Cardiac fibroblast (primary cell): ENCODE measurements at places on chromosomes 4 and X.

- no peak for DNase-seq
Observed at GRCh38 chr4:139746431-139747171, 81.0 kb downstream of the MGST2 start.

DNA sequence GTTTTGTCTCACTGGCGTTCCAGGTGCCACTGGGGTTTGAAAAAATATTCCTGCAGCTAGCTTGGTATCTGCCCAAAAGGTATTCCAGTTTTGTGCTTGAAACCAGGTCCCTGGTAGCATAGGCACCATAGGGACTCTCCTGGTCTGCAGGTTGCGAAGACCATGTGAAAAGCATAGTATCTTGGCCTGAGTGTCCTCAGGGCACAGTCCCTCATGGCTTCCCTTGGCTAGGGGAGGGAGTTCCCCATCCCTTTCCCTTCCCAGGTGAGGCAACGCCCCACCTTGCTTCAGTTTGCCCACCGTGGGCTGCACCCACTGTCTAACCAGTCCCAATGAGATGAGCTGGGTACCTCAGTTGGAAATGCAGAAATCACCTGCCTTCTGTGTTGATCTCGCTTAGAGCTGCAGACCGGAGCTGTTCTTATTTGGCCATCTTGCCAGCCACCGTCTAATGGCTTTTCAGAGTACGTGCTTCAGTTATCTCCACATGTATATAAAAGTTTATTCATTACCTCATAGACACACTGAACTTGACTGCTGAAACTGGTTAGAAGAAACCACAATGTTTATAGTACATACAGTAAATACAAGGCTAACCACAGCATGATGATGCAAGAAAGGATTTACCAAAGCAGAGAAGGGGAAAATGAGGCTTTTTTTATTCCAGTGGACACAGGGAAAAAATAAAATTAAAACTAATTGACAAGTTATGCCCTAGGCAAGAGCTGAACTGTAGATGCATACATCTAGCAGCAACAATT lies 10.6 kb downstream of the PBDC1 start:
- peak; percentile 65 for DNase-seq

DNA sequence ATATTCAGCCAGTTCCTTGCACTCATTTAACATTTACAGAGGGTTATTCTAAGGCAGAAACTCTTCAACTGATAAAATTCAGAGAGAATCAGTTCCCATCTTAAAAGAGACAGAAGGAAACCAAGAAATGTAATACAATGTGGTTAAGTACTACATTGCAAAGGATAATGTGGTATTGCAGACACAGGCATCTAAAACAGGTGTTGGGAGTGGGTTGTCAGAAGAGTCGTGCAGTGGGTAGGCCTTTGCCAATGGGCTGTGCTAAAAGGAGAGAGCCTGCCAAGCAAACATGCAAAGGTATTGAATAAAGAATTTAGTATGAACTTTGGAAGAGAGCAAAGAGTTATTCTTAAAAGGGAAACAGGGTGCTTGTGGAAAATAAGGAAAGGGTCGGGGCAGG lies 1044.4 kb upstream of the DIAPH2 start:
- DNase-seq: no peak

GRCh38 chr4:88730811-88731210 lies 33.2 kb upstream of the NAP1L5 start:
- no peak for DNase-seq

- peak; percentile 40 for DNase-seq
Observed at GRCh38 chr4:25862411-25863346, at the start of gene SEL1L3. Gene SEL1L3 (minus strand): TSS chr4:25862988. CDS start chr4:25862836, 152 bp downstream.

- no peak for DNase-seq
Observed at GRCh38 chr4:168677063-168677462, 180.2 kb downstream of the PALLD start.

DNA sequence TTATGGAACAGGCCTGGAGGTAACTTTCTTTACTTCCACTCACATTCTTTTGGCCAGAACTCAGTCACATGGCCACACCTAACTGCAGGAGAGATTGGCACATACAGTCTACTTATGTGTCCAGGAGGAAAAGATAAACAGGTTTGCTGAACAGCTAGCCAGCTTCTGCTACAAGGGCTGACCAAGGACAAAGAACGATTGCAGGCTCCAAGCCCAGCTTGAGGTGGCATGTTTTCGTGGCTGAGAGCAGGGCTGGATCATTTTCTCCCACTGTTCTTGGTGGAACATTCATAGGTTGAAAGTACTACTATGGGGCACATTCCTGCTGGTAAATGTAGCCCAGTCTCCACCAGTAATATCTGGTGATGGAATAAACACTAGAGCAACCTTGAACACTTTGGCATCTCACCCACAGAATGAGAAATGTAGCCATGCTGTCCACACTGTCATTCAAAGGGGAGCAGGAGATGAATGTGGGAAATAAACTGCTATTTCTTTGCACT lies 28.2 kb downstream of the NHS start:
- DNase-seq: no peak

- no peak for DNase-seq
Observed at GRCh38 chr4:159352609-159353008, 249.7 kb downstream of the RAPGEF2 start.

DNA sequence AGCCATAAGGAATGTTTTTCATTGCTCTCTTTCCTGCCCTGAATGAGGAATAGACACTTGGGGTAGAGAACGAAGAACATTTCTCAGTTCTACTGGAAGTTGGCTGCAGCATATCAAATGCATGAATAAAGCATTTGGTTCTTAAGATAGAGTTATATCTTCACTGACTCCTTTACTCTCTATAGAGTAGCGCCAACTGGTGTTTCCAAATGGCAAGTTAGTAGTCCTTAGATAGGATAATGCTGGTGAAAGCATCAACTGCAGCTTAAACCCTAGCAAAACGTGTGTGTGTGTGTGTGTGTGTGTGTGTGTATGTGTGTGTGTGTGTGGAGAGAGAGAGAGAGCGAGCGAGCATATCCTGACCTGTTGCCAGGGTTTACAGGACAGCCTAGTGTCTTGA lies 62.2 kb upstream of the FRMPD4 start:
- peak; percentile 60 for DNase-seq

DNA sequence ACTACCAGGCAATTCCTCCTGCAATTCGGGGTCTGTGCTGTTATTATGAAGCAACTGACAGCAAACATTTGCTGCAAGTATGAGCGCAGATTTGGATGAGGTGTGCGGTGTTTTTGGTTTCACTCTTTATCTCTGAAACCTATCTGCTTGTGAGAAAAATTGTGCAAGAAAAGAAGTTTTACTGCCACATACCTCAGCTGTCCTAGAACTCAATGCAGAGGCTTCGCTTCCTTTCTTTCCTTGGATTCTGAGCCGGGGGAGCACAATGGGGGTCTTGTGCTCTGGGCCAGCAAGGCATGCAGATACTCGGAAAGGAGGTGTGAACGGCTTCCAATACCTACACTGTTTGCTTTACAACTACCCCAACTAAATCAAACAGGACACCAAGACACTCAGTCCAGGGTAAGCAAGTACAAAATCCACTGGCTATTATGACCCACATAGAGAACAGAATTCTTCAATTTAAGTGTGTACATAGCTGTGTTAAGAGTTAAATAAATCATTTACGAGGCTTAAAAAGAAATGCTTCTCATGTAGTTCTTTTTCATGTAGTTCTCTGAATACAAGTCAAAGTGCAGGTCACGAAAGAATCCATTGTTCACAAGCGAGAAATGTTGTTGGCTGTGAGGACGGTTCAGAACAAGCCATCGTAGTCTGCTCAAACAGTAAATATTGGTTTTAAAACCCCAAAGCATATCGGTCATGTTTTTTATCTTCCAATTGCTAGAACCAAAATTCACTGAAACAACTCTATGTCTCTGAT lies 1.1 kb downstream of the SORBS2 start:
- no peak for DNase-seq

GRCh38 chr4:40939856-40940255 lies 190.1 kb downstream of the NSUN7 start:
- peak; percentile 26 for DNase-seq

DNA sequence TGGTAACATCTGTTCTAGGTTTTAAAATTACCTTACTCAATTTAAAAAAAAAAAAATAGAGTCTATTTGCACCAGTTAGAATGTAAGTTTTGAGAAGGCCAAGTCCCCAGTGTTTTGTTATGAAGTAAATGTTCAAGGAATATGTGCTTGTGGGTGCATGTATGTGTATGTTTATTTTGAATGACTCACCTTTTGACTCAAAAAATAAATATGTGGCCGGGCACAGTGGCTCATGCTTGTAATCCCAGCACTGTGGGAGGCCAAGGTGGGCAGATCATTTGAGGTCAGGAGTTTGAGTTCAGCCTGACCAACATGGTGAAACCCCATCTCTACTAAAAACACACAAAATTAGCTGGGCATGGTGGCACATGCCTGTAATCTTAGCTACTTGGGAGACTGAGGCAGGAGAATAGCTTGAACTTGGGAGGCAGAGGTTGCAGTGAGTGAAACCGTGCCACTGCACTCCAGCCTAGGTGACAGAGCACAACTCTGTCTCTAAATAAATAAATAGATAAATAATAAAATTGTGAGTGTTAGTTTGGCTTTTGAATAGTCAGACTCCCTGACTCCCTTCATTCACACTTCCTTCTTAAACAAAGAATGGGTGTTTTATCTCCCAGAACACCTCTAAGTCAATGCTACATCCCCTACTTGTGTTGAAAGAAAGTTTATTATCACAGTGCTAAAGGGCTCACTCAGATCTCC lies 511.3 kb upstream of the PCDH7 start:
- DNase-seq: peak; percentile 40

- DNase-seq: peak; percentile 38
Observed at GRCh38 chr4:108512615-108513505, 107.5 kb upstream of the RPL34 start.

DNA sequence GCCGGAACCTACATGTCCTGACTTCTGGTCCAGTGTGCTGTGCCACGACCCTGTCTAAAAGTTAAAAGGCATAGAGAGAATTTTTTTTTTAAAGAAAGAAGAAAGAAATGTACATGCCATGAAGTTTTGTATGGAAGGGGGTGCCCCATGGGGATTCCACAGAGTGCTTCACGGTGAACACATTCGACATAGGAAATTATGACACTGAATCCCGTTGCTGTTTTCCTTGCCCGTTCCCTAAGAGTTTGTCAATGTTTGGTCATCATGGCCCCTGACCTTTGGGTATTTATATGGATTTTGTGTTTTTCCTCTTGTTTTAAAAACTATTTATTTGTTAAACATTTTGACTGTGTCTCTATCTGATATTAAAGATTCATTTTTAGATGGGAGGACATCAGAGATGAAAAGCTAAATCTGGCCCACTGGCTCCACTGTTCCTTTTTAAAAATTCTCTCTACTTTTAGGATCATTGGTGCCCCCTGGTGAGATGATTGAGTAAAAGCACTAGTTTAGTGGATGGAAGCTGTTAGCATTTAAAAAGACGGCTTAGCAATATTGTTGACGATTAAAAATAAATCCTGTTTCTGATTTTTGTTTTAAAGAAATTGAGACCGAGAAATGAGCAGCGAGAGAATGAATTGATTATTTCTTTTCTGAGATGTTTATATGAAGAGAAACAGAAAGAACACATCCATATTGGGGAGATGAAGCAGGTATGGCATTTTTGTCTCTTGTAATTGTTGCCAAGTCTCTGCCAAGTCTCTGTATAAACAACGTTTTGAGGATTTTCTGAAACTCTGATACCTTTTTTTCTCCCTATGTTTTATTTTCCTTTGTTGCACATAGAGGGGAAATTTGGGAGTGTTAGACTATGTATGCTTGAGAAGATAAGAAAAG lies 75.0 kb downstream of the PTTG2 start:
- peak; percentile 79 for DNase-seq

- DNase-seq: no peak
Observed at GRCh38 chr4:22091906-22092305, 143.3 kb upstream of the KCNIP4 start.

DNA sequence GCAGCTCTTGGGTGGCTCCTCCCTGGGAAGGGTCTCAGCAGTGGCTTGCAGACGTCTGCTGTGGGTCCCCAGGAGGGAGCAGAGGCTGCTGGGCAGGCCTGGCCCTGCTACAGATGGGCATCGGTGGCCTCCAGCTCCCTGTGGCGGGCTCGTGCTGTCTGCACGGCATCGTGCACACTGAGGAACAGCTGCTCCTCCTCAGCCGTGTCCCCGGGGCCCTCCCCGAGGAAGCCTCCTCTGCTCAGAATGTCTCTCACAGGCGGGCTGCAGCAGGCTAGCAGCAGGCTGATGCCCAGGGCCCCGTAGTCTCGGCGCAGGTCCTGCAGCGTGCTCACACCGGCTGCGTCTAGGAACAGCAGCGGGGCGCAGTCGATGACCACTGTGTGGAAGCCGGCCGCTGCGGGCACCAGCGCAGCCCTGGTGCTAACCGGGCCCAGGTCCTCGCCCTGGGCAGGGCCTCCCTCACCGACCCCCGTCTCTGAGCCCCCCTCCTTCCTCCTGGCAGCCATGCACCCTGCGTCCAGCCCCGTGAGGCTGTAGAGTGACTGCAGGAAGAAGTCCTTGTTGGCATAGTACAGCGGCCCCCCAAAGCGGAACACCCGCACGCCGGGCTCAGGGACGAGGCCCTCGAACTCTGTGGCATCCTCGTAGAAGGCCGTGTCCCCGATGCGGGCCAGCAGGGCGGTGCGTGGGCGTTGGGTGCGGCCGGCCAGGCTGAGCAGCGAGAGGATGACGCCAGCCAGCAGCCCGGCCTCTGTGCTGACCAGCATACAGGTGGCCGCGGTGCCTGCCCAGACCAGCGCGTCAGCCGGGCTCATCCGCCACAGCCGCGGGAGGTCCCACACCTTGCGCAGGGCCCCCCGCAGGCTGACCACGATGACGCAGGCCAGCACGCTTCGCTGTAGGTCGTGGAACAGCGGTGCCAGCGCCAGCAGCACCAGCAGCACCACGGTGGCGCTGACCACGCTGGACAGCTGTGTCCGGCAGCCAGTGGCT lies 2.2 kb downstream of the IDUA start:
- no peak for DNase-seq

GRCh38 chr4:73729534-73730165 lies 10.7 kb upstream of the CXCL8 start:
- peak; percentile 95 for DNase-seq

DNA sequence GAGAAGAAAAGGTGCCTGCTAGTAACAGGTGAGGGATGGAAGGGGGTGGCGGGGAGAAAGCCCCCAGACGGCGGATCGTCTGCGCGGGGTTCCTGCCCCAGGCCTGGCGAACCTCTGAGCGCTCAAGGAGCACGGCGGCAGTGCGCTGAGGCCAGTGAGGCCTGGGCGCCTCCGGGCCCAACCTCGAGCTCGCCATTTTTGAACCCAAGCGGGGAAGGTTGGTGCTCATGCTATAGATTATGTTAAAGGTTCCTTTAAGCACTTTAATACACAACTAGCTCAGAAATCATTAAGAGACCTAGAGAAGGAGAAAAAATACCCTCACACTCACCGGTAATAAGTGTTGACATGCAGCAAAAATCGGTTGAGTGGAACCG lies 7.9 kb downstream of the PITX2 start:
- DNase-seq: no peak

DNA sequence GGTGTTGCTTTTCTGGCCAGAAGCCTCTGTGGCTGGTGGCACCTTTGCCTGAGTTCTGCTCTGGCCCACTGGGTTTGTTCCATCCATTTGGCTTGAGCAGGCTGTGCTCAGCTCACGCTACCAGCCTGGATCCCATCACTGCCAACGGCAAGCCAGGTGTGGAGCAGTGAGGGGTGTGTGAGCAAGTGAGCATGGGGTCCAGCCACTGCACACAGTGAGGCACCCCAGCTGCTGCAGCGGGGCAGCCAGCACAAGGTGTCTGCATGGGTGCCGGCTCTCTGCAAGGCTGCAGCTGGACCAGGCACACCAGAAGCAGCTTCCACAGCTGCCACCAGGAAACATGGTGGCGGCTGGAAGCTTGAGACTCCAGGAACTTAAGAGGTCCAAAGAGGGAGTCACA lies 46.8 kb downstream of the ARAP2 start:
- DNase-seq: no peak

- DNase-seq: no peak
Observed at GRCh38 chrX:153779891-153780677, 757 bp upstream of the SRPK3 start.
